Sigmoid colon (tissue), 7 donors: ENCODE measurements at places on chromosomes 2 and 18. TPM values are rescaled to one million over a fixed set of nuclear protein-coding genes. Genes with fewer than 3 reads are reported as not detected.
A peak's percentile ranks its signal among the peaks of the same experiment; 100 is the strongest.

DNA sequence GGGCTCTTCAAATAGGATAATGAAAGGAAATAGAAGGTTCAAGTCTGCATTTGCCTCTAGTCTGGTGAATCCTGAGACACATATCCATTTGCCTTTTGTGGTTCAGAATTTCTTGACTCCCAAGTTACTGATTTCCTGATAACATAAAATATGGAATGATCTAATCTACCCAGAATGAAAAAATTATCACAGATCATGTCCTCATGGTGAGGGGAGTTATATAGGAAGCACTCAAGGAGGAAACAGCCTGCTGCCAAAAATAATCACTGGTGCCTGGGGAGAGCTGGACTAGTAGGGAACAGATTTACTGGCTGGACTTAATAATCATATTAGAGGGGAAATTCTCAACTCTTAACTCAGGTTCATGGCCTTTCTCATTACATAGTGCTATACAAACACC lies 95.5 kb upstream of the STK17B start:
- no peaks in the 10 kb centered on the region for H3K4me1 ChIP-seq
- H3K27ac ChIP-seq: no peak overlapping the region
- no peaks in the 10 kb centered on the region for H3K36me3 ChIP-seq
- no peak for DNase-seq
- no peaks in the 10 kb centered on the region for H3K27me3 ChIP-seq

DNA sequence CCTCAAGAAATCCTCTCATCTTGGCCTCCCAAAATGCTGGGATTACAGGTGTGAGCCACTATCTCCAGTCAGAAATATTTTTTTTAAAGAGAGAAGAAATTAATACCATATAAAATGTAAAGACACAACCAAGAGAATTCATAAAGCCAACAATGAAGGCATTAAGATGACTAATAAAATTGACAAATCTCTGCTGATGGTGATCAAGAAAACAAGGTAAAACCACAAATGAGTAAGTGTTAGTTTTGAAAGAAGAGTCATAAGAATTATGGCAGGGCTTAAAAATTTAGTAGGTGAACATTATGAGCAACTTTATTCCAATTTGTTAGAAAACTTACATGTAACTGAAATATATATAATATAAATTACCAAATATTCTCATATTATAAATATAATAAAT lies 752.8 kb upstream of the CELF4 start:
- no peaks in the 10 kb centered on the region for H3K36me3 ChIP-seq
- H3K4me3 ChIP-seq: no peak overlapping the region
- H3K27ac ChIP-seq: no peak overlapping the region
- DNase-seq: no peak

GRCh38 chr2:43776324-43776723 lies 2.5 kb downstream of the DYNC2LI1 start:
- H3K27me3 ChIP-seq: no peaks in the 10 kb centered on the region
- H3K27ac ChIP-seq: no peak overlapping the region
- peaks cover 5% of the 10 kb centered on the region for H3K36me3 ChIP-seq
- DNase-seq: no peak
- H3K4me1 ChIP-seq: no peaks in the 10 kb centered on the region

Gene CNDP1
- not detected for total RNA-seq

DNA sequence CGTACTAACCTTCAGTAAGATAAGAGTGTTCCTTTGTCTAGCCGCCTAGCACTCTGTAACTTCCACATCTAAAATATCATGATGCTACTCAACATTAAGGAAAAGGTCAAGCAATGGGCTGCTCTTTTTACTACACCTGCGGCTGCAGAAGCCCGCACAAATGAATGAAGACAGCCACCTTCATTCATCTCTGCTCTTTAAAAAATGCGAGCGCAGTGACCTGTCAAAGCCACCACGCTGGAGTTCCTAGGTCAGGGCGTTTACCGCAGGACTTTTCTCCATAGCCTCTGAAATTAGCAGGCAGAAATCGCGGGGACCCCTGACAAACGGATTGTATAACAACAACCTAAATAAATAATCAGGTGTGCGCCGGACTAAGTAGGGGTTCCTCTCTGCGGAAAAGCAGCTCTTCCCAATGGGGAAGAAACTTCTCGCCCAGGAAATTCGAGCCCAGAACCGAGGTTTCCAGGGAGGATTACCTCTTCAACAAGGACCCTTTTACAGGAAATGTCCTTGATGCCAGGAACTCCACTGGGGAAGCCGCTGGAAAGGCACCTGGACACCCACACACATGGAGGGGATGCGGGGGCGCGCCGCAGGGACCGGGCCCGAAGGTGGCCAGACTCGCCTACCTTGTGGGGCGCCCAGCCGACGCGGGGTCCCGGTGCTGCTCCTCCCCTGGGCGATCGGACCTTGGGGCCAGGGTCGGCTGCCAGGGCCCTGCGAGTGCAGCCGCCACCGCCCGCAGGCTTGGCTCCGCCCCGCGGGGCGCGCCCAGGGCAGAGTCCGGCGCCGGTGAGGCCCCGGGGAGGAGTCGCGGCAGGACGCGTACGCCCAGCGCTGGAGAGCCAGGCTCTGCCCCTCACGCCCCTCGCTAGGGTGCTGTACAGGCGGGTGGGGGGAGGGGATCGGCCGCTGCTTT lies at the start of gene CCDC68:
TSS of gene CCDC68 (minus strand) at position 758 of the 922 bp plus-strand sequence. CDS start 16,670 bp downstream, outside the sequence.
- H3K36me3 ChIP-seq: no peaks in the 10 kb centered on the region
- peak within 1 kb of the TSS; percentile 40 for H3K4me3 ChIP-seq
- H3K27ac ChIP-seq: peak within 1 kb of the TSS; percentile 40
- H3K4me1 ChIP-seq: no peaks in the 10 kb centered on the region
- H3K27me3 ChIP-seq: peaks cover 7% of the 10 kb centered on the region

DNA sequence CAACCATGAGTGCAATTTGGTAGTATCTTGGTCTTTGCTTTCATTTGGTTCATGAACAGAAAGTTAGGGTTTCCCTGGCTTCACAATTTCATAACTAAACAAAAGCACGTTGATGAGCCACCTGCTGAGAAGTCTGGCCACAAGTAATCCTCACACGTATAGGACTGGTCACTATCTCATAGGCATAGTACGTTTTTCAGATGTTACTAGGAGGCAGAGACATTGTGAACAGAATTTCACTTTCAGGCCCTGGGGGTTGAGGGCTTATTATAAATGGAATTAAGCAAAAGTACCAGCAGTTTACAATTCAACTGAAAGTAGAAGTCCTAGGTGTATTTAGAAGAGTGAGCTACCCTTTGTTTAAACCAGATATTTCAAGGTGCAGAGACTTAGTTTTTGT lies 277.1 kb downstream of the ALPK2 start:
- H3K27me3 ChIP-seq: no peaks in the 10 kb centered on the region
- no peak for DNase-seq
- no peak overlapping the region for H3K4me3 ChIP-seq
- no peak overlapping the region for H3K27ac ChIP-seq

Gene WIPF1
- 26.3 TPM for total RNA-seq

DNA sequence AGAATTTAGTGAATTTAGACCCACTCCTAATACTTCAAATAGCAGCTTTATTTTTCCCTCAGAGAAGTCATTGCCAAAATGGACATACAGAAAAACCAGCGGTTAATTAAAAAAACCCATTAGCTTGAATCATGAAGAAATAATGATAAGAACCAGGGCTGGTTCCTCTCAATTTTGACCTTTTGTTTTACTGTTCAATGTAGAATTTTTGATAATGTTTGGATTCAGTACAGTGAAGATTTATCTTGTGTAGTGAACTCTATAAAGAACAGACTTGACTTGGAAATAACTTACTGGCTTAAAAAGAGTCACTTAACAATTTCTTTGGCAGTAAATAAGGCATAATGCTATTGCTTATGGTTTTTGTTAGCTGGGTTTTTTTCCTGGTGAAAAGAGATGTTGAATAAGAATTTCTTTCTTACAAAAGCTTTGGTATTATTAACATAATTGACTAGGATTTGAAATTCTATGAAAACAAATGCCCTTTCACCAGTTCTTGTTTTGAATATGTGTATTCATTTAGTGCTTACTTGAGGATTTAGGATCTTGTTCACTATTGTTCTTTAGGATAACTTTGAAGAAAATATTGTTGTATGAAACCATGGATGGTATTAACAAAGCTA lies 73.4 kb upstream of the ITPRID2 start:
- H3K4me1 ChIP-seq: peaks cover 9% of the 10 kb centered on the region
- H3K27me3 ChIP-seq: no peaks in the 10 kb centered on the region
- no peak overlapping the region for H3K4me3 ChIP-seq
- H3K27ac ChIP-seq: no peak overlapping the region
- no peak for DNase-seq
- H3K36me3 ChIP-seq: no peaks in the 10 kb centered on the region

DNA sequence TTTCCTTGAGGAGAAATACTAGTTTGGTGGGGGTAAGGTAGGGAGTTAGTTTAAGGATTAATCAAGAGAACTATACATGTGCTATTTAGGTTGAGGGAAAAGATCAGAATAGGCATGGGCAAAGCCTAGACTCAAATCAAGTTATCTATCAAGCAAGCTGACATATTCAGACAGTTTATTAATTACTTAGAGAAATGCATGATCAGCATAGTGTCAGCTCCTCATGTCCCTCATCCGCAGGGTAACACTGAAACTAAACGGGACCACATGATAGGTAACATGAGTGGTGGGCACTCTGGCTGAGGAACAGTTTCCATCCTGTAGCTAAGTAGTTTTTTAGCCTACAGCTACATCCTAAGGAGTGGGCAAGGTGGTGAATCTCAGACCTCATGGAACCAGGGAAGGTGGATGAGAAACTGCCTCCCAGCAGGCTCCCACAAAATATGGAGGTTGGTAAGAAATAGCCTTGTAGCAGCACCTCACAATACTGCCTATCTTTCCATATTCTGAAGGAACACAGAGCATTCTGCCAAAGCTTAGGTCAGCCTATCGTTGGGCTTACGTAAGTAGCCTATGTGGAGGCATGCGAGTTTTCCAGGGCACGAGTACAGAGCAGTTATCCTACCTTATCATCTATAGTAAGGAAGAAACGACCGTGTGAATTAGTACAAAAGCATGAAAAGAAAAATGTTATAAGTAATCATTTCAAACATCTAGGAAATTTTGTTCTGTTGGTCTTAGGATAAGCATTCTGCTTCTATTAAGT lies 18.4 kb downstream of the ZC3H6 start:
- no peak overlapping the region for H3K4me3 ChIP-seq
- no peaks in the 10 kb centered on the region for H3K36me3 ChIP-seq
- no peak overlapping the region for H3K27ac ChIP-seq
- H3K27me3 ChIP-seq: no peaks in the 10 kb centered on the region

GRCh38 chr2:189285962-189286645 lies 106.5 kb upstream of the COL5A2 start:
- H3K36me3 ChIP-seq: no peaks in the 10 kb centered on the region
- H3K27ac ChIP-seq: peak overlapping the region; percentile 44
- no peak for DNase-seq
- H3K4me3 ChIP-seq: no peak overlapping the region
- H3K27me3 ChIP-seq: no peaks in the 10 kb centered on the region

- no peak overlapping the region for H3K4me3 ChIP-seq
- H3K4me1 ChIP-seq: no peaks in the 10 kb centered on the region
- no peaks in the 10 kb centered on the region for H3K36me3 ChIP-seq
- DNase-seq: no peak
- H3K27ac ChIP-seq: no peak overlapping the region
Observed at GRCh38 chr2:226564667-226565066, 235.0 kb downstream of the IRS1 start.

DNA sequence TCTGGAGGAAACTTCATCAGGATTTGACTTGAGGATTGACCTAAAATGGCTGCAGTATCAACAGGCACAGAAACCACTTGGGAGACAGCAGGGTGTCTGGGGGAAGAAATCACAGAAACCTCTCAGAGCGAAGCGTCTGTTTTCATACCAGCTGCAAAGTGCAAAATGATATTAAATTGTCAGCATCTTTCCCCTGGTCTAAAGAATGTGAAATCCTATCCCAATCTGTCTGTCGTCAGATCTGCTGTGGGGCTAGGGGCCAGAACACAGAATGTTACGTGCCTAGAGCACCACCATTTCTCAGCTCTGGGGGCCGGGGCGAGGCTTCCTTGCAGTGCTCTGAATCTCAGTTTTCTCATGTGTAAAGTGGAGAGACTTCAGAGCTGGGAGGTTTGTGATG lies 54.1 kb upstream of the MYCN start:
- no peaks in the 10 kb centered on the region for H3K36me3 ChIP-seq
- no peak overlapping the region for H3K4me3 ChIP-seq
- no peaks in the 10 kb centered on the region for H3K27me3 ChIP-seq
